GOT3 (cell line): ENCODE measurements at places on chromosomes 5 and 9.

DNA sequence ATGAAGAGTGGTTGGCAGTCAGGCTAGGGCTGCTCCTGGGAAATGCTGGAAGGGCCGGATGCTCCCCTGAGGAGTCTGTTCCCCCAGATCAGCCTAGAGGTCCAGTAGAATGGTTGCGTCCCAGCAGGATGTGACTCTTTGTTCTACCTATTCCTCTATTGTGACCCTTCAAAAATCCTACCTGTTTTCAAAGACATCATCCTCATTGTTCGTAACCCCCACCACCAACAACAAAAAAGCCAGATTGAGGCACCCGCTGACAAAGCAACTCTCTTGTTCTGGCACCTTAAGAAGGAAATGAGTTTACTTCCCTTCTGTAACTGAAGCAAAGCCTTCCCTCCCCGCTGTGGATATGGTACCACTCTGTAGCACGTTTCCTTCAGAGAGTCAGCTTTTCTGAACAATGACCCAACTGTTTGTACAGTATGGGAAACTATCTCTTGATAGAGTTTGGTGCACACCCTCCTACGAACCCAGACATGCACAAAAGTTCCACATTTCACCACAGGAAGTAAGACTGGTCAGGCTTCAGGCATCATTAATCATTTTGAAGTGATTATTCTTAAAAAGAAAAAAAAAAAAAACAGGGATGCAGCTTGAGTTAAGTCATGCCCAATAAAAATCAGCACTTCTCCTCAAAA, 207.2 kb downstream of the ENC1 start:
- DNase-seq = no peak

DNA sequence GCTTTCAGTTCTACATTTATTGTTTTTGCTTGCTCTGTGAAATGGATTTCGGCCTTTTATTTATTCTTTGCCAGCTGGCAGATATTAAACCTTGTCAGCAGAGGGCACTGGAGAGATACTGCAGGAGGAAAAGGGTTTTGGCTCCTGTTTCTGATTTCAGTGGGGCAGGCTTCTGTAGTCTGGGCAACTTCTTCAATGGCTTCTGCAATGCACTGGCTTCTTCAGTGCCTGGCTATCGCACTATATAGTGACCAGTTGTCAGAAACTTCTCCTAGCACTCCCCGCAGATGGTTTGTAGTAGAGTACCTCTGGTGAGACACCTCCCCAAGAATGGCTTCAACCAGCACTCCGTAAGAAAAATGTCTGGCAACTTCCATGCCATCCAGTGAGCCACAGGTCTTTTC, 3.2 kb upstream of the NFX1 start:
- DNase-seq = no peak

DNA sequence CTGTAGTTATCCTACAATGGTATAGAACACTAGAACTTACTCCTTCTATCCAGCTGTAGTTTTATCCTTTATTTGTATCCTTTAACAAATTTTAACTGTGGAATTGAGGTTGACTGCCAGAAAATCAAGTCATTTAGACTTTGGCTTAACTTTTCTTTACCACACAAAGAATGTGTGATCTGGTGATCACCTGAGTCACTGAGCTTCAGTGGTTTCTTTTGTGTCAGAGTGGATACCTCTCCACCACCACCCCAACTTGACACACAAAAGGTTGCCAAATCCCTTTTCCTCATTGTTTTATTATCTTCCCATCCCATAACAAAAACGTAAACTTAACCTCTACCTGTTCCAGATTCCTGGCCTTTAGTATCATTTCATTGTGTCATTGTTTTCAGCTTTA, 5.5 kb downstream of the OTULIN start:
- DNase-seq = no peak

GRCh38 chr9:37290940-37291485, 131.5 kb upstream of the GRHPR start:
- DNase-seq = no peak

DNA sequence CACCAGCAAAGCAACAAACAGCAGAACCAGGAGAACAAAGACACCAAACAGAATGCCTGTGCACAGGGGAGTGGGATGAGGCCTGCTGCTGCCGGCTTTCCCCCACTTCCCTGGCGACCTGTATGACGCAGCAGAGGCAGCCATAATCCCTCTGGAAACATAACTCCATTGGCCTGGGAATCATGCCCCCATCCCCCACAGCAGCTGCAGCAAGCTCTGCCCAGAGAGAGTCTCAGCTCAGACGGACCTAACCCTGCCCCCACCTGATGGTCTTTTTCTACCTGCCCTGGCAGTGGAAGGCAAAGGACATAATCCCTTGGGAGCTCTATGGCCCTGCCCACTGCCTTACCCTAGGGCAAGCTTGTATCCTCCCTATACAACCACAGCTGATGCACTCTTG, 81.8 kb upstream of the FANCC start:
- DNase-seq = no peak

GRCh38 chr5:158055111-158055501, 196.2 kb upstream of the CLINT1 start:
- no peak for DNase-seq

DNA sequence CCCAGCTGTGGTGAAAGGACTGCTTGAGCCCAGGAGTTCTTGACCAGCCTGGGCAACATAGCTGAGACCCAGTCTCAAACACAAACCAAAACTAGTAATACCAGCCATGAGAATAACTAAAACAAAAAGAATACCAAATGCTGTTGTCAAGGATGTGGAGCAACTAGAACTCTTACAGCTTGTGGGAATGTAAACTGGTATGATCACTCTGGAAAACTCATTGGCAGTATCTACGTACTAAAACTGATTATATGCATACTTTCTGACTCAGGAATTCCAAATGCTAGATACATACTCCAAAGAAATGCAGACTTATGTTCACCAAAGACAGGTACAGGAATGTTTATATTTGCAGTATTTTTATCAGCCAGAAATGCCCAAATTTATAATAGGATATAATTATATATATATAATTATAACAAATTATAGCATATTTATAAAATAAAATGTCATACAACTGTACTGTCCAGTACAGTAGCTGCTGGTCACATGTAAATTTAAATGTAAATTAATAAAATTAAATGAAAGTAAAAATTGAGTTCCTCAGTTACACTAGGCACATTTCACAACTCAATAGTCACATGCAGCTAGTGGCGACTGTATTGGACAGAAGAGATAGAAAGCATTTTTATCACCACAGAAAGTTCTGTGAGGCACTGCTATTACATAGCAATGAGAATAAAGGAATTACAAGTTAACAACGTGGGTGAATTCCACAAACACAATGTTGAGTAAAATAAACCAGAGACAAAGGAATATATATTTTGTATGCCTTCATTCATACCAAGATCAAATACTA, 118.5 kb downstream of the GNAQ start:
- no peak for DNase-seq

GRCh38 chr5:143019614-143020515, 249.7 kb downstream of the ARHGAP26 start:
- no peak for DNase-seq

- no peak for DNase-seq
Observed at GRCh38 chr5:40490464-40491111, 189.1 kb upstream of the PTGER4 start.

DNA sequence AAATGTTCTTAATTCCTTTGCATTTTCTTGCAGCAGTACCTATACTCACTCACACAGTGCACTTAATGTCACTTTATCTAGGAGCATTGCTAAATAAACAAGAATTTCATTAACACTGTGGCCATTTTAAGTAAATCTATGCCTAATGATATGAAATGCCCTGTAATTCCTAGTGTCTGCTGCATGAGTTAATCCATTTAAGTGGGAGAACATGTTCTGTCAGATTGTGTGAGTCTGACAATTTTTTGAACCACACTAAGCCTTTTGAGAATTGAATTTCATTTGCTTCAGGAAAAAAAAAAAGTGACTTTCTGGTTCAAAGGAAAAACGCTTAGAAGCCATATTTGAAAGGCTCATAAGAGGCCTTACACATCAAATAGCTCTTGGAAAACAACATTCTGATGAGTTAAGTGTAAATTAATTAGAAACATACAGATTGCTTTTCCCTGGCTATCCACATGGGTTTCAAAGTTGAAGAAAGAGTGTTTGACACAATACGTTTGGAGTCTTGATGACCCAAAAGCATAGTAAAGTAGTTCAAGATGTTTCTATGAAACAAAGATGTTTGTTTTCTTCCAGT, 446.7 kb upstream of the GRAMD2B start:
- no peak for DNase-seq

GRCh38 chr9:6944896-6945295, 187.1 kb downstream of the KDM4C start:
- DNase-seq = no peak

- DNase-seq = no peak
Observed at GRCh38 chr5:34022121-34022705, 14.4 kb upstream of the AMACR start.

- no peak for DNase-seq
Observed at GRCh38 chr9:85185486-85186217, 516.1 kb downstream of the NTRK2 start.

- no peak for DNase-seq
Observed at GRCh38 chr9:137255448-137256114, 454 bp downstream of the NELFB start.

DNA sequence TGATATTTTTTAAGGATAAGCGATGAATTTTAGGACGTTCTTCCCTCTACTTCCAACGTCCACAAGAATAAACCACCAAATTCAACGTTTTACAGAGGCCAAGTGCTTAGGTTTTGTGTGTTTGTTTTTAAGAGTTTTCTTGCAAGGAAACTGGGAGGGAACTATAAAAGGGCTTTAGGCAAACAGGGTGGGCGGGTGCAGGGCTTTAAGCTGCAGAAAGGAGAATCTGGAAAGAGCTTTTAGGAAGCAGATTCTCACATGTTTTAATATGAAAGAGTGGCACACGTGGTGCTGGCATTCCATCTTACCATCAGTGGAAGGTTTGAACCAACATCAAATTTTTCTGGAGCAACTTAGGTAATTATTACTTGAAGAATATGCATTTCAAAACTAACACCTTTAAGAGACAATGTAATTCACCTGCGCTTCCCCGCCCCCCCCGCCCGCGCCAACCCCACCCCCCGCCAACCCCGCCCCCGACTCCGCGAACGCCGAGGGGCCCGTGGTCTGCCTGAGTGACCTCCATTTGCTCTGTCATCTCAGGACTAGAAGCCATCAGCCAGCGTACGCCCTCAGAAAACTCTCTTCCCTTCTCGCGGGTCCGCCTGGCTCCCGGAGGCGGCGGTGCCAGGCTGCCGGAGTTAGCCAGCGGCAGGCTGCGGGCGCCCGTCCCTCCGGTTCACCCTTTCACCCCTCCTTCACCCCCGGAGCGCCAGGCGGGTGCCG, 911 bp upstream of the PIK3R1 start:
- DNase-seq = no peak

DNA sequence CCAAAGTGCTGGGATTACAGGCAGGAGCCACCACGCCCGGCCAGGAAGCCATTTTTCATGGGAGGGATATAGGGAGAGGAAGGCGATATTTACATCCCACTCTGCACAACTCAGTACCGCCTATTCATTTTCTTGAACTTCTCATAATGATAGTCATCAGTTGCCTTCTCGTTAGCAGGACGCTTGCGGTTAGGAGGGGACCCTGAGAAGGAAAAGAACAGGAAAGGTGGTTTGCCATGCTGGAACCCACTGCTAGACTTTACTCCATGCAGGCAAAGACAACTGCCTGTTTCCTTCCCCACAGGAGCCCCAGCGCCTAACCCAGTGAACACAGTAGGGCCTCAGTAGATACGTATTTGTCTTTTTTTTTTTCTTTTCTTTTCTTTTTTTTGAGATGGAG, 4.1 kb upstream of the TOR1A start:
- DNase-seq = no peak

DNA sequence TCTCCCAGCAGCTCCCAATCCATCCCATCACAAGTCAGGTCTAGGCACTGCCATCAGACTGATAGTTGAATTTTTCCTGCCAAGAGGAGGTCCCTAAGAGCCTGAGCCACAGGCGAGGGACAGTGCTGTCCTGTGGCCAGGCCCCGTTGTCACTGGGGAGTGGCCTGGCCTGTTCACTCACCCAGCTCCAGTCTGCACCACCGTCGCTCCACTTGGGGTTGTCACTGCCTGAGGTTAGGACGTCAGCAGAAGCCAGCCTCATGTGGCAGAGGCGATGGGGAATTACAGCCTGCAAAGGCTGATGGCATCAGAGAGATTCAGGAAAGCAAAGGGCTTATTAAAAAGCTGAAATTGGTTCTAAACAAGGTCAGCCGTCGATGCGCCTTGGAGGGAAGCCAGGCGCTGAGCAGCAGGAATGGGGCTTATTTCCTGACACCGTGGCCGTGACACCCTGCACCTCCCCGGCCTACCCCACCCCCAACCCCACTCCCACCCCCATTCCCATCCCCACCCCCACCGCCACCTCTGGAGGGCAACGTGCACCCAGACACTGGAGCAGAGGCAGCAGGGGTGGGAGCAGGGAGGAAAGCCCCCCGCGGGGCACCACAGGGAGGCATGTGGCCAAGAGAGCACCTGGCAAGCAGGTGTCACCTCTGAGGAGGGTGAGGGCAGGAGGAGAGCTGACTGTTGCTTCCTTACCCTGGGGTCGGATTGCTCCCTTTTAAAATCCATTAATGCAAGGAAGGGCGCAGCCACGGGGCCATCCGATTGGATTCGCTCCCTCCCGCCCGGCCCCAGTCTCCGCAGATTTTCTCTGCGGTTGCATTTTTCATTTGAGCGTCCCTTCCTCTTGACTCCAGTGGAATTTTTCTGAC, 3.1 kb upstream of the DBH start:
- DNase-seq = no peak

DNA sequence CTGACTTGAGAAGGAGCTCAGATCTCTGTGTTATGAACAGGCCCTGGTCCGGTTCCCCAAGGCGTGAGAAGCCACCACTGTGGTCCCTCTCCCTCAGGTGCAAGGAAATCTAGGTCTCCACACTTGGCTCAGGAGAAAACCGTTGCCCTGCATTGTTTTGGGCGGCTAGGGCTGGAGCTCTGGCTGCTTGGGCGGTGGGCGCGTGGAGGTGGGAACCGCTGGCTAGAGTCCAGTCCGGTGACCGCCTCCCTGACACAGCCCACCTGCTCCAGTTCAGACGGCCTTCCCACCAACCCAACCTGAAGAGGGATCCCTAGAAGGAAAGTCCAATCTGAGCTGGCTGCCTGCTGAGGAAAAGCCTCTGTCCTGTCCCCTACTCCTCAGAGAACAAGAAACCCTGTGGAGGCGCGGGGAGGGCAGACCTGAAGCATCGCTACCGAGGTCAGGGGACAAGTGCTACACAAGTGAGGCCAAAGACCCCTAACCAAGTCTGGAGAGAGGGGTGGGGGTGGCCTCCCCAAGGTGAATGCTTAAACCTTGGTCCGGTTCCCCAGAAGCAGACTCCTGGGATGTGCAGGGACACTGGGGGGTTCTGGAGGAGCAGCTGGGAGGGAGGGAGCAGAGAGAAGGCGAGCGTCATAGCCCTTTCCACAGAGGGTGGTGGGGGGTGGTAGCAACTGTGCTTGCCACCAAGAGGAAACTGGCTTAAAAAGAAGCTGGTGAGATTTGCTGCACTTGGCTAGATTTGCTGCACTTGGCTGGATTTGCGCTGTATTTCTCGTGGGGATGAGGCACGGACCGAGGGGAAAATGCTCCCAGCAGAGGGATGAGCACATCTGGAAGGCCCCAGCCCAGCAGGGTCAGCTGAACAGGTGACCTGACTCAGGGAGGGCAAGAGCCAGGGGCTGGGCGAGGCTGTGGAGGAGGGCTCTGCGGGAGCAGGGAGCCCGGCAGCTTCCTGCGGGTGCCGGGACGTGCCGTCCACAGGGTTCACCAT, 65.2 kb downstream of the RAPGEF1 start:
- DNase-seq = no peak

GRCh38 chr5:22887566-22887965, 34.4 kb upstream of the CDH12 start:
- DNase-seq = no peak

- no peak for DNase-seq
Observed at GRCh38 chr5:81896764-81897163, 75.1 kb upstream of the ATG10 start.
